ENCODE measurements at places on chromosomes 4 and X.

DNA sequence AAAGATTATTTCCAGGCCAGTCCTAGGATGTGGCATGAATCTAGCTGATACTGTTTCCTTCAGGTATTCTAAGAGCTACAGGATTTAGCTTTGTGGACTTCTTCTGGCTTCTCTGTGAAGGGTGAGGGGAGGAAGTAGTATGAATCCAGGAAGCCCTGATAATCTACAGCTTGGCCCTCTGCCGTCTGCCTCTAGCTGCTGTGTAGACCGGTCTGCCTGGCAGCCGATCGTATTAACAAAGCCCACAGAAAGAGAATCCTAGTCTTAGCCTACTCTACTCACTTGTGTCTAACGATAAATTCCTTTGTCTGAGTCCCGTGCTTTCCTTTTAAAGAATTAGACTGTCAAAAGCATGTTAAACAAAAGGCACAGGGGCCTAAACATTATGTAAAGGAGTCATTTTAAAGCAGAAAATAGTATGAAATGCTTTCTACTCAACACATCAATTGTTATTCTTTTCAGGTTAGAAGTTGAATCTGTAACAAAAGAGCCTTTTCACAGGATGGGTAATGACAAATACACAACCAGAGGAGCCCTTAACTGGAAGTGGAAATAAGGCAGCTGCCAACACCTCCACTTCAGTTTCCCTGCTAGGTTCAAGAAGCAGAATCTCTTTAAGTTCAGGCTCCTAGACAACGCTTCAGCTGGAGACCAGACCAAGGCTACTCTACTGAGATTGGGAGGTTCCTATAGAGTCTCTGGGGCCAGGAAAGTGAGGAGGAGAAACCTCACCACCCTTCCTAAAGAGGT lies 48.9 kb upstream of the UCP1 start:
- DNase-seq, result no peak

GRCh38 chr4:140152751-140153418 lies 1.1 kb downstream of the MAML3 start:
- DNase-seq, result peak; percentile 23

DNA sequence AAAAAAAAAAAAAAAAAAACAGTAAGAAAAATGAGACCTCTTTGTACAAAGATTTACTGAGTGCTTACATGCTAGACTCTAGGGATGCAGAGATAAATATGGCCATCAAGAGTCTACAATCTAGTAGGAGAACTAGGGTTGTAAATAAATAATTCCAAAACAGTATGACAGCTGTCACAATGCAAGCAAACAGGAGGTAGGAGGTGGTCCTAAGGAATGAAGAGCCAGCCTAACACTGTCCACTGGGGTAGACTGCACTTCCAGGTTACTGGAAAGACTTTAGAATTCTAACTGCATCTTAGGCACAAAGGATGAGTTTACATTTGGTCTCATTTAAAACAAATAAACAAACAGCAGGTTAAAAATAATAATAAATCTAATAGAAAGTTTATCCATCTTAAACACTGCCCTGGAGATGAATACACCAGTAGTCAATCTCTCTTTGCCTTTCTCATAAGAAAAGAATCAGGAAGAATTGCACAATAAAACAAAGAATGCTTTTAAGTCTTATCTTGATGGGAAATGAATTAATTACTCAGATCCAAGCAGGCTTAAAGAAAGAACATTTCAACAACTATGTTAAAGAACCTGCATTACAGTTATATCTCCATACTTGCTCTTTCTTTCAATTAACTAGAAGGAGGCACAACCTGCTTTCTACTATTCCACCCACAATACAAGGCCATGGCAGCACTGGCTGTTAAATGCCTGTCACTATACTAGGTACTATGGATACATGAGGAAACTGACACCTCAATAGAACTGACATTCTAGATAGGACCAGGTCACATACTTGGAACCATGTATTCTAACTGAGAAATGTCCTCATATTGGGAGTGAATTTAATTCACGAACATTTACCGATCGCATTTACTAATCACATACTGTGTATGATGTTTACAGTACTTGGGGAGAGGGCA lies 12.7 kb downstream of the ADGRA3 start:
- DNase-seq, result no peak

DNA sequence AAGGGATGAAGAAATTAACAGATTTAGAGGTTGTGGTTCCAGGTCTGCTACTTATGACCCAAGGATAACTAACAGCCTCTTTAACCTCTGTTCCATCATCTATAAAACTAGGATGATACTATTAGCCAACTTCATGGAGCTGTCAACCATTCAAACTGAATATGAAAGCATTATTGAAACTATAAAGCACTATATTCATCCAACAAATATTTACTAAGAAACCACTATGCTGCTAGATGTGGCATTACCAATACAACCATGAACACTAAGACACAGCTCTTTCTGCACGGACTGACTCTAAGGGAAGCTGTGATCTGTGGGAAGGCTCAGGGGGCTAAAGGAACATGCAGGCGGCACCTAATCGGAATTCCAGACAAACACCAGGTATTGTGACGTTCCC lies 66.0 kb downstream of the APBB2 start:
- no peak for DNase-seq

DNA sequence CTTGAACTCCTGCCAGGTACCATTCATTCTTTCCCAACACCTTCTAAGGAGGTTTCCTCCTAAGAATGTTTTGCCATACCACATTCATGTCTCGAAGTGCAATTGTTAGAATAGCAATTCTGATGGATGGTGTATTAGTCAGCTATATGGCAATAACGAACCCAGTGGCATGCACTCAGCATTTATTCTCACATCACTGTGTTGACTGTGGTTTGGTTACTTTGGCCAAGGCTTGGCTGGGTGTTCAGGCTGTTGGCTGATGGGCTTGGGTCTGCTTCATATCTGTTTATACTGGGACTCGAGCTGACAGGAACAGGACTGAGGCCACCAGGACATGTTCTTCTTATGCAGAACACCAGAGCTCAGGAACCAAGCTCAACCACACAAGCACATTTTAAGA lies 31.7 kb downstream of the PSAPL1 start:
- DNase-seq, result no peak

Measured in activated CD8-positive, alpha-beta memory T cell treated with anti-CD3 and anti-CD28 coated beads for 1 hour (primary cell).